Stimulated activated CD4-positive, alpha-beta T cell treated with anti-CD3 and anti-CD28 coated beads, Interleukin-1b, Interleukin-23, amount 100 ng/mL, for 1 hour (primary cell): ENCODE measurements at places on chromosomes 7 and 10.

DNA sequence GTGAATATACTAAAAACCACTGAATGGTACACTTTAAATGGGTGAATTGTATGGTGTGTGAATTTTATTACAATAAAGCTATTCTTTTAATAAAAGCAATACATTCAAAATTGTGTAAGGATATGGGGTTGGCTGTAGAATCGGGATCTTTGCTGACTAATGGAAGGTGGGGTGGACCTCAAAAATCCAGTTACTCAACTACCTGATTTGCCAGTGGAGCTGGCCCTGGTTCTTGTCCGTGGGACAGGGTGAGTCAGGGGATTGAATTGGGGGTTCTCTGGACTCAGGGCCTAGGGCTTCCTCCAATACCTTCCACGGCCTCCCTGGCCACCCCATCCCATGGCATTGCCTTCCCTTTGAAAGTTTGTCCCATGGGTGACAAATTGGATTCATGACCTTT, 13.5 kb upstream of the RABGEF1 start:
- no peak for DNase-seq

DNA sequence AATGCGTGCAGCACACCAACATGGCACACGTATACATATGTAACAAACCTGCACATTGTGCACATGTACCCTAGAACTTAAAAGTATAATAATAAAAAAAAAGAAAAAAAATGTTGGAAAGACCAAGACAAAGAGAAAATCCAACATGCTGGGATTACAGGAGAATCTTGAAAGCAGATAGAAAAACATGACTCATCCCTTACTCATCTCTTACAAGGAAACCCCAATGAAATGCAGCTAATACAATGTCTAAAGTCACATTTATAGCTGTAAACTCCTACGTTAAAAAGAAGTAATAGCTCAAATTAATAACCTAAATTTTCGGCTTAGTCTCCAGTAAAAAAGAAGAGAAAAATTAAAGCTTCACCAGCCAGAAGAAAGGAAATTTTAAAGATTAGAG, 47.5 kb upstream of the DGKB start:
- no peak for DNase-seq

DNA sequence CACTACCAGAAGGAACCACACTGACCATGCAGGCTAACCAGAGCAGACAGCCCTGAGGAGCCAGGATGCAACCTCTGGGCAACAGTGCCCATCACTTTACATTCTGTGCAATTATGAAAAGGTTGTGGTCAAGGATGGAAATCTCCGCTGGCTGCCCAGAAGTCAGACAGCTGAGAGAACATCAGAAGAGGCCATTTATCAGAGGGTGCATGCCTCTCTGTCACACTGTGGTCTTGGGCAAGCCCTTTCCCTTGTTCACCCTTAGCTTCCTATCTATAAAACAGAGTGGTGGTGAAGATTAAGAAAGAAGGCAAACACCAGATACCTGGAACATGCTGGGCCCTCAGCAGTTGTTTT, 120.7 kb upstream of the GDF10 start:
- DNase-seq = no peak

GRCh38 chr10:3065622-3066021, 1.7 kb upstream of the PFKP start:
- DNase-seq = no peak

GRCh38 chr10:99983280-99983988, 26.3 kb downstream of the DNMBP start:
- DNase-seq = no peak

GRCh38 chr10:121524157-121524817, 74.0 kb downstream of the FGFR2 start:
- DNase-seq = no peak

DNA sequence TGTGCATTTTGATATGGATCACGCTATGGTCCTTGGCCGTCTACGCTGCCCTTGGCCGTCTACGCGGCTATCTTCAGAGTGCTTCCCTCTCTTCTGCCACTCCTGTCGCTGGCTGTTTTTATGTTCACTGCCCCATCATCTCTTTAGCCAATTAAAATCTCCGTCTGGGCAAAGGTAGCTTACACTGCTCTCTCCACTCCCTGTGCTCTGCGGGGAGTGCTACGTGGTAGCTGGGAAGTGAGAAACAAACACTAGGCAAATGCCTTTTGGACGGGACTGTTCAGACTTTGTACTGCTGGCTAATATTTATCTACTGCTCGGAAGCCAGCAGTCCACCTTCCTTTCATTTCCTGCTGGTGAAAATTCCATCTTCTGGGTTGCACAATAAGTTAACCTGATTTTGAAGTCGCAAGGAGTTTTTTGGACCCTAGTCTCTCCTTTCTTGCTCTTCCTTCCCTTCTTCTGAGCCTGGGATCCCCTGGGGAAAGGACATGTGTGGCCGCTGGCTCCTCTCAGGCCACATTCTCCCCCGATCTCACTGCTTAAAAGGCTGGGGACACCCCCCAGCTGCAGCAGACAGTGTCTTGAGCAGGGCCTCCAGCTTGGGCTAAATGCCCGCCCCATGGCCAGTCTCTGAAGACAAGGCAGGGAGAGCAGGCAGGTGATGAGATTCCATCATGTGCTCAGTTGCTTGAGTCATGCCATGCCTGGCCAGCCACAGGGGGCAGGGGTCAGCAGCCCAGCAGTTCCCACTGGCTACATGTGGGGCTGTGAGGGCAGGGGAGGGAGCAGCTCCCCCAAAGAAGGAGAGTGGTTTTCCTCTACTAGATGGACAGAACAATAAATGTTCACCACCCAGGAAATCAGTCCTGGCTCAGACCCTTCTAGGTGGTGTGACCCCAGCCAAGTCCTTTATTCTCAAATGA, 25.5 kb upstream of the RBM33 start:
- no peak for DNase-seq

DNA sequence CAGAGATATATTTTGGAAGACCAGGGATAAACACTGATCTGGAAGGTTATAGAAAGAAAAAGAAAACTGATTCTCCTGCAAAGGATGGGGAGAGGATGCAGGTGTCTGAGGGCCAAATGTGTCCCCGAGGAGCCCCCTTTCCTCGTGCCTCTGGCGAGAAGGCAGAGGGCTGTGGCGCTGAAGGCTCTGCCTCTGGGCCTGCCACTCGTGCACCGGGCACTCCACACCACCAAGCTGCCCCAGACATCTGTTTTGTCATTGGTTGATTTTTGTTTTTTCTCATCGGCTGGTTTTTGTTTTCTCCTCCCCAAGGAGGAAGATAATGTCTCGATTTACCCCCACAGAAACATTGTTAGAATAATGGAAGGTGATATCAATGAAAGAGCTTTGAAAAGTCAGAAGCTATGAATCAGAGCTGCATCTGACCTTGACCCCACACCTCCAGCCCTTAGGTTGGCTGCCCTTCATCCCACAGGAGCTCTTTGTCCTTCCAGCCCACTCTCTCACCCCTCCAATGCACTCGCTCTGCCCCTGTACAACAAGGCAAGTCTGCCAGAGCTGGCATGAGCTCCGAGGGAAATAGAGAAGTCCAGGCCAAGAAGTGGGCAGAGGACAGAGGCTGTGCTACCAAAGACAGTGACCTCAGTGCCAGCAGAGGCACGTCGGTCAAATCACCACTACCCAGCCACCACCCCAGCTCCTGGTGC, 124.8 kb downstream of the TCERG1L start:
- DNase-seq = no peak

DNA sequence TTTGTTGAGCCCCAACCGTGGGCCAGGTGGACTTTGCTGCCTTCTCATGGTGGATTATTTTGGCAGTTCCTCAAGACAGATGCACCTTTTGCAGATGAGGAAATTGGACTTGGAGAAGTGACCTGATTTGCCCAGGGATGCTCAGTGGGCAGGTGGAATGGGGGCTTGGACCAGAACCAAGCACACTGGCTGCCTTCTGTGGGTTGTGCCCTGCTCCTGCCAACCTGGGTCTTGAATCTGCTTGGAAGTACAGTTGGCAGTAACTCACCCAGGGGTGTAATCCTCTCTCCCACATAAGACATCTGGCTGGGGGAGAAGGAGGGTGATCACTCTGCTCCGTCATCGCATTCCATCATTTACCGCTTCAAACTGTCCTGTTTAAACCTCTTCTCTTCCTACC, 110.5 kb upstream of the GPR26 start:
- no peak for DNase-seq

- no peak for DNase-seq
Measured at GRCh38 chr7:145698526-145699262, 417.9 kb upstream of the CNTNAP2 start.
